CD4-positive, alpha-beta memory T cell (primary cell): ENCODE measurements at places on chromosomes 11 and 22. TPM values are rescaled to one million over a fixed set of nuclear protein-coding genes. Genes with fewer than 3 reads are reported as not detected.

The JOSD1 gene
- polyA plus RNA-seq = 9.6 TPM

The PGA5 gene
- polyA plus RNA-seq = not detected

DNA sequence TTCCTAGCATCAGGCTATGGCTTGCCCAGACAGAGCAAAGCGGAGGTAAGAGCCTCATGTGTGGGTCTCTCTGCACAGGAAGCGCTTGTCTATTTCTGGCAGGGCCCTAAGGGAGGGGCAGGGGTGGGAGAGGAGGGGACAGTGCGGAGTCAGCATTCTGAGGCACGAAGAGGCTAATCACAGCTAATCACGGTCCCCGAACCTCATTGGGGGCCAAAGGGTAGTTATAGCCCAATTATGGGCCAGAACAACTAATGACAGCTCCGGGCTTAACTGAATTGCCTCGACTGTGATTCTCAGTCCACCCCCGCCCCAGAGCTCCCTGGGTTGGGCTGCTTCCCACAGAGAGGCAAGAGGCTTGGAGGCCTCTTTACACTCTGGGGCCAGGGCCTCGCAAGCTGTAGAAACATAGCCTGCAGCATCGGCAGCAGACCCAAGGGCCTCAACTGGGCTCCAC is 72.7 kb upstream of the PRDM11 start:
- DNase-seq = no peak

GRCh38 chr11:124769806-124770774 is 8.0 kb upstream of the ESAM start:
- DNase-seq = no peak

DNA sequence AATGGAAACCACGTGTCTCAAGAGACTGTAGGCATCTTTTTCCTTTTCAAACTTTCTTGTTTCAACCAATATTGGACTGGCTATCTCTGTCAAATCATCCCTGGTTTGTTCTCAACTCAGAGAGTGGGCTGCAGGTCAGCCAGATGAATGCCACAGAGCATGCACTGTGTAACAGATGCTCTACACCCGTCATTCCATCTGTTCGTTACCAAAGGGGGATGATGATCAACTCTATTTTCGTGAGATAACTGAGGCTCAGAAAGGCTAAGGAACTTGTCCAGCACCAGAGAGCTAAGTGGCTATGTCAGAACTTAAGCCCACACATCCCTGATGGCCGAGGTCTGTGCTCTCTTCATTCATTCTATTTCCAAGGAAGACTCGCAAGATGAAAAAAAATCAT is 42.1 kb downstream of the SLC1A2 start:
- DNase-seq = no peak

DNA sequence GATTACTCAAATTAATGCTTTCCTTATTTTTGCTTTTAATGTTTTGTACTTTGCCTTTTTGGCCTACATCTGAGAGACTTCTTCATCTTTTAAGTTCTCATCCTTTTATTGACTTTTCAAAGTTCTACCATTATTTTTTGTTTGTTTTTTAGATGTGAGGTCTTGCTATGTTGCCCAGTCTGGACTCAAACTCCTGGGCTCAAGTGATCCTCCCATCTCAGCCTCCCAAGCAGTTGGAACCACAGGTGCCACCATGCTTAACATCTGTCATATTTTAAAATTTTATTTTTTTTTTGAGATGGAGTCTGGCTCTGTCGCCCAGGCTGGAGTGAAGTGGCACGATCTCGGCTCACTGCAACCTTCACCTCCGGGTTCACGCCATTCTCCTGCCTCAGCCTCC is 57.8 kb downstream of the PPP6R2 start:
- DNase-seq = no peak

- no peak for DNase-seq
Observed at GRCh38 chr11:59542142-59542810, 30.9 kb downstream of the OR4D9 start.

The PHOX2A gene
- not detected for polyA plus RNA-seq

The DSCAML1 gene
- not detected for polyA plus RNA-seq

GRCh38 chr11:84140386-84141169 is 854.4 kb upstream of the CCDC90B start:
- no peak for DNase-seq

DNA sequence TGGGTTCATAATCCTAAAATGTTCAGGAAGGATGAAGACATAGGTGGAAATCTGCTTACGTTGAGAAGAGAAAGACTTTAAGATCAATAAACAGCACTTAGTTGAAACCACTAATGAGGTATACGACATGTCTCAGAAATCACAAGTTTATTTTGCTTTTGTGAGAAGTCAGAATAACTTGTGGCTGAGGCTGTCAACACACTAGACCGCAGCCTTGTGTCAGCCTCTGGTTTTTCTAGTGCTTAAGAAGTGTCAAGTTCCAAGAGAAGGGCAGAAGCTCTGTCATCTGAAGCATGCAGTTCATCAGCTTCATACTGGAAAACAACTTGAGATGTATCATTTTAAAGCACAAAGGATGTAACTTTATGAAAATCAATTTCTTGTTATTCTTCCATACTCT is 420.9 kb downstream of the METTL15 start:
- no peak for DNase-seq

- no peak for DNase-seq
Observed at GRCh38 chr11:82682003-82682751, 51.5 kb downstream of the FAM181B start.

- no peak for DNase-seq
Observed at GRCh38 chr11:70445605-70446004, 47.3 kb downstream of the CTTN start.
